ENCODE measurements at places on chromosomes 3 and 15.

- no peak for DNase-seq
Observed at GRCh38 chr3:167030082-167030725, 349.9 kb downstream of the ZBBX start.

DNA sequence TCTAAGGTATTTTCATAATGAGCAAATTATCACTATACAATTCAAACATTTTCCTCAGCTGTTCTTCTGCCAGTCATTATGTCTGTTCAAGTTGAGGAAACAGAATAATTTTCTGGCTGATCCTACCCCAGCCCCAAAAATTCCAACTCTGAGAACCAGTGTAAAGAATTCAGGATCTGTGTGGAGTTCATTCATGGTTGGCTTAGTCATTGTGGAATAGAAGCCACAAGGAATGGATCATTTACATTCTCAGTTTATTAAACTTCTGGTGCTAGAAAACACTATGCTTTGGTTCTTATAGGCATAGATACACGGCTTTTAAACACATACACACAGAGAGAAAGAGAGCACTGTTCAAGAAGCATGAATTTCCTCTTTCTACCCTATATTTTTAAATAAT, 134.6 kb downstream of the CMSS1 start:
- no peak for DNase-seq

DNA sequence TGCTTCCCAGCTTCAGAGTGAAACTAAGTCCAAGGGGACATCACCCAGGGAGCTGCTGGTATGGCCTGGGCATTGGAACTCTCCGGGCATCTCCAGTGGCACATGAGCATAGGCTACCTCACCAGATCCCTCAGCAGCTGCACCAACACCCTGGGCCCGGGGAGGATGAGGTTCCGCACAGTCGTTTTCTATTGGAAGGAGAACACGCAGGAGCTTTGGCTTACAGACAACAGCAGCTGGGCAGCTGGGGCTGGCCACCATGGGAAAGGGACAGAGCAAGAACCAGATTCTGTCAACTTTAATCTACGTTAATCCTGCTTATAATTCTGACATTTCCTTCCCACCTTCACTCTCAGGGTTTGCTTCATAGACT, 65.5 kb downstream of the MYO1E start:
- no peak for DNase-seq

DNA sequence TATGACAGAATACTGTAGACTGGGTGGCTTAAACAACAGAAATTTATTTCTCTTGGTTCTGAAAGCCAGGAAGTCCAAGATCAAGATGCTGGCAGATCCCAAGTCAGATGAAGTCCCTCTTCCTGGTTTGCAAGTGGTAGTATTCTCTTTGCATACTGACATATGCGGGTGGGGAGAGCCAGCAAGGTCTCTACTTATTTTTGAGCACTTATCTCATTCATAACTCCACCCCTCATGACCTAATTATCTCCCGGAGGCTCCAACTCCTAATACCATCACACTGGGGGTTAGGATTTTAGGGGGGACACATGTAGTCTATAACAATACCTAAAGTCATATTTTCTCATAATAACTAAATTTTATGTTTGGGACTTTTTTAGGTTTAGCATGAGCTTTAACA, 65.3 kb downstream of the BLM start:
- no peak for DNase-seq

GRCh38 chr15:42239528-42240182, 31.6 kb upstream of the VPS39 start:
- no peak for DNase-seq

GRCh38 chr15:95874637-95875036, 455.9 kb upstream of the NR2F2 start:
- DNase-seq: no peak

GRCh38 chr15:70095408-70096214, 2.1 kb downstream of the TLE3 start:
- DNase-seq: no peak

- DNase-seq: no peak
Observed at GRCh38 chr3:28117598-28117997, 123.8 kb upstream of the CMC1 start.

DNA sequence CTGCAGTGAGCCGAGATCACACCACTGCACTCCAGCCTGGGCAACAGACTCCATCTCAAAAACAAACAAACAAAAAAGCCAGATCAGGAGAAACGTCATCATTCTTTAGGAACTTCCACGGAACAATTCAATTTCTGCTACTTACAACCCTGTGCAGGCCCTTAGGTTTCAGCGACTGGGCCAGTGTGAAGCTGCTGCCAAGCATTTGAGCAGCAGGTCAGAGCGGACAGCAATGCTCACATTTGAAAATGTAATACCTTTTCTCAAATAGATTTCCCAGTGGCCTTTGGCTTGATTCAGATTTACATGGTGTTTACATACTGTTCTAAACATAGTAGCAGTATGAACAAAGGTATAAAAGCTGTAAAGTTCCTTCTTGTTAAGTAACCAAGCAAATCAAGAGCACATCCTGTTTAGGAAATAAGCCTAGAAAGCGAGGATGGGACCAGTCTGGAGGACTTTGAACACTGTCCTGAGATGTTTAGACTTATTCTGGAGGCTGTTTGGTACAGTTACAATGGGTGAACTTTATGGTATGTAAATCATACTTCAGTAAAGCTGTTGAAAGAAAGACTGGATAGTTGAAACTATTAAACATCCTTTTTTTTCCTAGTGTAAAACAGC, 141.2 kb downstream of the HCN4 start:
- no peak for DNase-seq

- DNase-seq: no peak
Observed at GRCh38 chr3:172604895-172605646, 81.8 kb upstream of the TNFSF10 start.

GRCh38 chr3:59803268-59803667, 753.4 kb upstream of the CFAP20DC start:
- DNase-seq: no peak

GRCh38 chr3:145188079-145188770, 972.8 kb downstream of the PLOD2 start:
- DNase-seq: no peak

GRCh38 chr15:47332481-47332880, 384.8 kb upstream of the SEMA6D start:
- no peak for DNase-seq

GRCh38 chr3:72238010-72238691, 453.2 kb upstream of the PROK2 start:
- no peak for DNase-seq

DNA sequence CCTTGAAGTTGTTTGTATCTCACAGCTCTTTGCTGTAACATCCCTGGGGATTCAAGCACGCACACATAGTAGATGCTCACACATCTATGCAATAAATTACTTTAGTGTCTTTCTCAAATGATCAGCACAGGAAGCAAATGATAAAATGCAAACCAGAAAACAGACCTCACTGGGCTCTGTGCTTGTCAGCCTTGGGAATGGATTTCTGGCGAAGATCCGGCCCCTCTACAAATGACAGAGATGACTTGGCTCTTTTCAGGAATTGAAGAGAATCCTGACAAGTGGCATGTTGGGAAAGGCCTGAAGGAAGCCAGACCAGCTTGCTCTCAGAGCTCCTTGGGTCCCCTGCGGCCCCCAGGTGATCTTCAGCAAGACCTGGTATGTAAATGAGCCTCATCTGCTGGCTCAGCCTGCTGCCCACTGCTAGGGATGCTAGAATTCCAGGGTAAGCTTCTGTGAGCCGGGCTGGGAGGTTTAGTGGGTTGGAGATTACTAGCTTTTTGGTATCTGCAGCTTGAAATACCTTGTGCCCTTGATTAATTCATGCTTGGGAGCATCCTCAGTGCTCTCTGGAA, 54.1 kb downstream of the LPP start:
- DNase-seq: no peak

- no peak for DNase-seq
Observed at GRCh38 chr15:39135989-39136388, 444.9 kb upstream of the THBS1 start.

DNA sequence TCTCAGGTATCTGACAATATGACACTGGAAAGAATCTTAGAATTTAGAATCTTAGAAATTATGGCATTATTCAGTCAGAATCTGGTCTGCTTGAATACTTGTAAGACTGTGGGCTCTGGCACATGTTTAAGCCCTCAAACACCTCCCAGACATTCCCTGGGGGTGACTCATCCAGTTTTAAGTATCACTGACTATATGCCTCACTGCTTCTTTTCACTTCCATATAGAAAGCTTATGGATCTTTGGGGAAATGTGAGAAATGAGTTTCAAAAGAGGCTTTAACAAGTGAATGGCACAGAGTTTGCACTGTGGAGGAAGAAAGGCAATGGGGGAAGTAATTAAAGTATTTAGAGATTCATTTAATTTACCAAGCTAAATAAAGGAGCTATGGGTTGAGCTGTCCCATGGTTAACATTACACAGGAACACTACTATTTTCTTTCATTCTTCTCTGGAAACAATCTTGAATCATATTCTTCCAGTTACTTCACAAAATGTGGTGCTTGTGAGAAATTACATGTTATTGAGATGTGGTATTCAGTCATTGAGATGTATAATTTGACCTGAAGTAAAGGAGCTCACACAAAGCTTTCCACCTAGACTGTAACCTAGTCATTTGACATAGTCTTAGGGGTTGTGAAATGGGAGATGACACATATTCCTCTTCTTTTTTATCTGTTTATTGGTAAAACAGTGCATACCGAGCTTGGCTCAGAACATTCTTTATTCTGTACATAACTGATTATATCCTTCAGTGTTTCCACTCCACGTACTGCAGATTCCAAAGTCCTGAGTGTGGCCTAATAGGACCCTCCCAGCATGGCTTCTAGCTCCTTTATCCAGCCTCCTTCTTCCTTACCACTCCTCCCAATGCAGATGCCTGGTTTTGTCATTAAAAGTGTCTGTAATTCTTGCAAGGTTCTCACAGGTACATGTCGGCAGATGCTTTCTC, 544.6 kb upstream of the NECTIN3 start:
- no peak for DNase-seq

- DNase-seq: no peak
Observed at GRCh38 chr3:108698461-108698860, 58.7 kb downstream of the RETNLB start.

DNA sequence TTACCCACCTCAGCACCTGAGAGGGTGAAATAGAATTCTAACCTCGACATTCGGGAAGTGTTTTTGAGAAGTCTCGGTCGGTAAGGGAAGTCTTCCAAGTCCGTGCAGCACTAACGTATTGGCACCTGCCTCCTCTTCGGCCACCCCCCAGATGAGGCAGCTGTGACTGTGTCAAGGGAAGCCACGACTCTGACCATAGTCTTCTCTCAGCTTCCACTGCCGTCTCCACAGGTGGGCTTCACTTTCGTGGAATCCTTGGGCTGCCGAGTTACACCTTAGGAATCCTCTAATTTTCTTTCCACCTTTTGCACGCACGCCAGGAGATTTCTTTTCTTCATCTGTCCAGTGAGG, 775 bp downstream of the CCNDBP1 start:
- DNase-seq: peak; percentile 15

- DNase-seq: no peak
Observed at GRCh38 chr3:89058371-89058770, 49.0 kb upstream of the EPHA3 start.

DNA sequence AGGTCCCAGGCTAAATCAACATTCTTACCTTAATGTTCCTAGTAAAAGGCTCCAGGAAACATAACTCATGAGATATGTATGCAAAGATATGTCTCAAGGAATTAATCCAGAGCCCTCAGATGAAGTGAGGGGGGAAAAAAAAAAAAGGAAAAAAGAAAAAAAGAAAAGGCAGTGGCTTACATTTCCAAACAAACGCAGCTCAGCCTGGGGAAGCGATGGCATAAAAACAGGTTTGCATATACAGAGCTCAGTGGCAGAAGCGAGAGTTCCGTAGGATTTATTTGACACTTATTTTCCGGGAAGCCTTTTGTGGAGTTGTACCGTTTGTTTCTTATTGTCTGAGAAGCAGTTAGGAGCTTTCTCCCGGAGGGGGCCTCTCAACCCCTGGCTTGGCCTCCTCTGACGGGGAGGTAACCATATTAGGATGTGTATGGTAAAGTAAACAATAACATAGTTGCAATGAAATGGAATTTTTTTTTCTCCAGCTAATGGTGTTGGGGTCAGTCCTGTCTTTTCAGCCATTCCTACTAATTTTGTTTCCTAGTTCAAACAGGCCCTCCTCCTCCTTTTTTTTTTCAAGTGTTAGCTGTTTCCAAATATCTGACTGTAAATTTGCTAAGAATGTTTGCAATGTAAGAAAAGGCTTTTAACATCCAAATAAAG, 338.6 kb downstream of the FOXP1 start:
- DNase-seq: no peak

- no peak for DNase-seq
Observed at GRCh38 chr15:29874977-29875376, 52.7 kb upstream of the TJP1 start.

GRCh38 chr3:113695431-113695785, 1.0 kb downstream of the USF3 start:
- DNase-seq: no peak

DNA sequence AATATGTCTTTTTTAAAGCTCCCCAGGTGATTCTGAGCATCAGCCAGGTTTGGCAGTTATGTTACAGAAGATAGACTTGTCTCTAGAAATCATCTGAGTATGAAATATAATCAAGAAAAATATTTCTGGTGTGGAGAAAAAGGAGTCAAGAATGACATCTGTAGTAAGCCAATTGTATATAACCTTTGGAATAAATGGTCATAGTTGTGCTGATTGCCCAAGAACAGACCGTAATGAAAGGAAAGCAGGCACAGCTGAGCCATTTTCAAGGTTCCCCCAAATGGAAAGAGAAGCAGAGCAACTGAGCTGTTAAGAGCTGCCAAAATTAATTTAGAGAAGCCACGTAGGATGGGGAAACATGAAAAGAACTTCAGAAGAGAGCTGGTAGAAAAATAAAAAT, 26.6 kb downstream of the GOLM2 start:
- DNase-seq: no peak

GRCh38 chr3:15355086-15355485, 22.7 kb upstream of the SH3BP5 start:
- DNase-seq: no peak

DNA sequence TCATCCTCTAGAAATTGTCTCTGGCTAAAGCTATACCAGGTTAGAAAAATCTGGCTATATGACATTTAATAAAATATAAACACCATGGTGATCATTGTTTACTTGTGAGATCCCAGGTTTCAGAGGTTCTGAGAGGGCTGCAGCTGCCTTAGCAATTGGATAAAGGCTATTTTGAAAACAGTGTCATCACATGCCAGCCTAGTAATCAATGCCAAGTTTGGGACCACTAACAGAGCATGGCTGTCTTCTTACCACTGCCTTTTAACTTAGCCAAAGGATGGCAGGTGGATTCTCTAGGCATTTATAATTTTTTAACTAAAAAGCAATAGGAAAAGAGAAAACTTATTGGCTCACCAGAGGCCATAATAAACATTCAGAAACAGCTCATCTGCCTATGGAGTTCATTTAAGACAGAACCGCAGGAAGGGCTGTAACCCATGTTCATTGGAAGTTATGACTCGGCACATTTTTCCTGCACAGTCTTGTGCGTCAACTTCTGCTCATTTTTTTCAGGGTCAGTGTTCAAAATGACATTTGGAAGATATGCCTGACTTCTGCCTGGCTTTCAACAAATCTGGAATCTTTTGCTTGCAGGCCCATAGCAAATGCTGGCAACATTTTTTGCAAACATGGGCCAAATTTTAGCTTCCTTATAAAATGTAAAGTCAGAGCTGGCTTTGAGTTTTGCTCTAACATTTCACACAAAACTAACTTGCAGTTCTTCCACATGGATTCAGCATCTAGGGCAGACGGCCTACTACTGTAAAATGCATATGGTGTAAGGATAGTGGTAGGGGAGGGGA, 476.0 kb upstream of the TBL1XR1 start:
- DNase-seq: no peak

- no peak for DNase-seq
Observed at GRCh38 chr3:177679568-177680471, 482.5 kb upstream of the TBL1XR1 start.
